ENCODE measurements at places on chromosomes 2 and 18. TPM values are rescaled to one million over a fixed set of nuclear protein-coding genes. Genes with fewer than 3 reads are reported as not detected.

Gene SKA1
- total RNA-seq: 3.8 TPM

- H3K4me1 ChIP-seq: no peaks in the 10 kb centered on the region
- H3K27ac ChIP-seq: no peak overlapping the region
- no peak for DNase-seq
These were observed 71.7 kb upstream of the CDH2 start for GRCh38 chr18:28248653-28249052.

- peaks cover 2% of the 10 kb centered on the region for H3K36me3 ChIP-seq
- H3K27ac ChIP-seq: no peak overlapping the region
- H3K4me1 ChIP-seq: no peaks in the 10 kb centered on the region
These were observed 28.3 kb downstream of the AGFG1 start for GRCh38 chr2:227500301-227500630.

DNA sequence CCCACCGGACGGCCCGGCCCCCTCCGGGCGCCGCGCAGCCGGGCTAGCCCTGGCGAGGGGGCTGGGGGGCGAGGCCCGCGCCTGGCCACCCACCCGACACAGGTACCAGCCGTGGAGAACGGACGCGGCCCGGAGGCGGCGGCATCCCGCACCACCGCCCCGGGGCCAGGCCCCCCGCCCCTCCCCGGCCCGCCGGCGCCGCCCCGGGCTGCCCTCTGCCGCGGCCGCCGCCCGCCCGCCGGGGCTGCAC is 405 bp downstream of the SOS1 start:
- peak overlapping the region; percentile 90 for H3K27ac ChIP-seq
- no peaks in the 10 kb centered on the region for H3K27me3 ChIP-seq

GRCh38 chr2:237509151-237509550 is 22.1 kb downstream of the MLPH start:
- H3K36me3 ChIP-seq: no peaks in the 10 kb centered on the region
- peaks cover 19% of the 10 kb centered on the region for H3K4me1 ChIP-seq
- no peaks in the 10 kb centered on the region for H3K27me3 ChIP-seq
- no peak overlapping the region for H3K4me3 ChIP-seq
- no peak for DNase-seq

DNA sequence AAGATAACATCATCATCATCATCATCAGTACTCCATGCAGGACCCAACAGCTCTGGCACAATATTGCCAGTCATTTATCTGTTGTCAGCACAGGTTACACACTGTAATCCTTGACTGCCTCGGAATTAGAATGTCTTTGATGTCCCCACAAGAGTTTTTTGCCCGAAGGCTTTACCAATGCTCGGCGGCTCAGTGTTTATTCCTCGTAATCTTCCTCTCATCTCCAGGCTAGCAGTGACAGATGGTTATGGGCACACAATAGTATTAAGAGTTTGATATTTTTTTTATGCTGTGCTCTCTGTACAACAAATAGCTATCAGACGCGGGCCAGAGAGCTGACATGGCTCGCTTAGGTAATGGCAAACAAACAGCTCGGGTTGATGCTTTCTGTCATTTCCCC is 515.2 kb downstream of the ZEB2 start:
- H3K4me3 ChIP-seq: no peak overlapping the region
- no peaks in the 10 kb centered on the region for H3K36me3 ChIP-seq
- no peak overlapping the region for H3K27ac ChIP-seq
- no peak for DNase-seq
- H3K27me3 ChIP-seq: no peaks in the 10 kb centered on the region
